ENCODE measurements at places on chromosomes 13 and 19.
A peak's percentile ranks its signal among the peaks of the same experiment; 100 is the strongest.

GRCh38 chr19:29083863-29084262, 129.1 kb downstream of the UQCRFS1 start:
- DNase-seq = no peak

- DNase-seq = no peak
Measured at GRCh38 chr19:50377517-50377916, 1.3 kb downstream of the NR1H2 start.

DNA sequence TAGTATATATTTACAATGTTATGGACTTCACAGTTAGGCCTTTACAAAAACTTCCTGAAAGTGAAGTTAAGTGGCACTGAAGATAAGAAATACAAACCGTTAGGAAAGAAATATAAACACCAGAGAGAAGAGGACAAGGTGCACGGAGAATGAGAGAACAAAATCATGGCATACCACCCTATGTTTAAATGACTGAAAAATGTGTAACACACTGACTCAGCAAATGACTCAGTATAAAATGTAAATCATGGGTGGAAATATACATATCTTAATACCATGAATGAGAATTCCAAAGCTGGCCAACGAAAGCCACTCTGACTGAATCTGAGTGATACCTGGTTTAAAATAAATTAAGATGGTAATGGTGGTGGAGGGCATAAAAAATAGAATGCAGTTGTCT, 260.8 kb downstream of the DNAJC15 start:
- no peak for DNase-seq

DNA sequence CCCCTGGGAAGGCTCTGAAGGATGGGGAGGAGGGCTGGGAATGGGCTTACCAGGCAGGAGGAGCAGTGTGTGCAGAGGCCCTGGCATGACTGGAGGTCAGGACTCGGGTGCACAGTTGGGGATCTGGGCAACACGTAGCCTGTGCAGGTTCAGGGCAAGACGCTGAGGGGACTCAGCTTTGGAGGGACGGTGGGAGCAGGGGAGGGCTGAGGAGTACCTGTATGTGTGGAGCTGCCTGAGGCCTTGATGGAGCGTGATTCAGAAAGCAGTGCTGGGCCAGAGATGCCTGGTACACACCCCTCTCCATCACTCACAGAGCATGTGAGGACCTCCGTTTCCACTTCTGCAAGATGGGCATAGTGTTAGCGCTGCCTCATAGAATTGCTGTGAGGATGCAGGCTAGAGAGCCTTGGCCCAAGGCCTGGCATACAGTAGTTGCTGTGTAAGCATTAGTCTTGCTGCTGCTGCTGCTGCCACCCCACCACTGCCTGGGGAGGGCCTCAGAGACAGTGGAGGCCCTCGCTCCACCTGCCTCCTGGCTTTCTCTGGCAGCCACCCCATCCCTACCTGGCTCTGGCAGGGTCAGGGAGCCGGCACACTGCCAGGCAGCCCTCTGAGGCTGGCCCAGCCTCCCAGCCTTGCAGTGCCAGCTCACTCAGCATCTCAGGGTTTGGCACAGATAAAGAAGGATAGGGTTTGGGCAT, 2.4 kb downstream of the PAK4 start:
- DNase-seq = no peak

DNA sequence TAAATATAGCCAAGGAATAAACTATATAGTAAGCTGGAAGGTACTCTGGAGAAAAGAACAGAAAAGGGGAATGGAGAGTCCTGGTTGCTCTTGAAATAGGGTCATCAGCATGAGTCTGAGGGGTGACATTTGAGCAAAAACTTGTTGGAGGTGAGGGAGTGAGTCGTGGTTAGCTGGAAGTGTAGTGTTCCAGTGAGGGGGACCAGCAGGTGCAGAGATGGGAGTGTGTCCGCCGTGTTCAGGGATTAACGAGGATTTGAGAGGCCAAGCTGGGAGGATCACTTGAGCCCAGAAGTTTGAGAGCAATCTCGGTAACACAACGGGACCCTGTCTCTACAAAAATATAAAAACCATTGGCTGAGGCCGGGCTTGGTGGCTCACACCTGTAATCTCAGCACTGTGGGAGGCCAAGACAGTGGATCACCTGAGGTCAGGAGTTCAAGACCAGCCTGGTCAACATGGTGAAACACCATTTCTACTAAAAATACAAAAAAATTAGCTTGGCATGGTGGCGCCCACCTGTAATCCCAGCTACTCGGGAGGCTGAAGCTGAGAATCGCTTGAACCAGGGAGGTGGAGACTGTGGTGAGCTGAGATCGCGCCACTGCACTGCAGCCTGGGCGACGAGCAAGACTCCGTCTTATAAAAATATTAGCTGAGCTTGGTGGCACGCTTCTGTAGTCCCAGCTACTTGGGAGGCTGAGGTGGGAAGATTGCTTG, 1.1 kb downstream of the SUPT5H start:
- DNase-seq = no peak

DNA sequence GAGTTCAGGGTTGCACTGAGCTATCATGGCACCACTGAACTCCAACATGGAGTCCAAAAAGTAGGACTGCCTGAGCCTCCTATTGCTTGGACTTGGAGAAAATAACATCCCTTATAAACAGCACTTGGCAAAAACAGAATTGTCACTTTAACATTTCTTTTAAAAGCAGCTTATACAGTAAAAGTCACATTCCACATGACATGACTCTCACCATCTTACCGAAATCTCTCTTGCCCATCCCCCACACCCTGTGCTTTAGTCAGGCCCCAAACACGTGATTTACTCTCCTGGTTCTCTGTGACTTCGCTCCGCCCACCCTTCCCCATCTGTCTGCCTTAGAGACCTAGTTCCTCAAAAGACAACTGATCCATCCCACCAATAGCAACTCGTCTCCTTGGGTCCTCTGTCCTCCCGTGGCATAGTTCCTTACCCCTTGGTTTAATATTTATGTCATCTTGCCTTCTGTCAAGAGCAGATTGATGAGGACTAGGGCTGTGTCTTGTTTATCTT, 4.6 kb downstream of the SAFB start:
- DNase-seq = no peak

- no peak for DNase-seq
Measured at GRCh38 chr13:34776390-34776981, 165.6 kb upstream of the NBEA start.

- no peak for DNase-seq
Measured at GRCh38 chr19:38592940-38593339, 24.8 kb downstream of the MAP4K1 start.

DNA sequence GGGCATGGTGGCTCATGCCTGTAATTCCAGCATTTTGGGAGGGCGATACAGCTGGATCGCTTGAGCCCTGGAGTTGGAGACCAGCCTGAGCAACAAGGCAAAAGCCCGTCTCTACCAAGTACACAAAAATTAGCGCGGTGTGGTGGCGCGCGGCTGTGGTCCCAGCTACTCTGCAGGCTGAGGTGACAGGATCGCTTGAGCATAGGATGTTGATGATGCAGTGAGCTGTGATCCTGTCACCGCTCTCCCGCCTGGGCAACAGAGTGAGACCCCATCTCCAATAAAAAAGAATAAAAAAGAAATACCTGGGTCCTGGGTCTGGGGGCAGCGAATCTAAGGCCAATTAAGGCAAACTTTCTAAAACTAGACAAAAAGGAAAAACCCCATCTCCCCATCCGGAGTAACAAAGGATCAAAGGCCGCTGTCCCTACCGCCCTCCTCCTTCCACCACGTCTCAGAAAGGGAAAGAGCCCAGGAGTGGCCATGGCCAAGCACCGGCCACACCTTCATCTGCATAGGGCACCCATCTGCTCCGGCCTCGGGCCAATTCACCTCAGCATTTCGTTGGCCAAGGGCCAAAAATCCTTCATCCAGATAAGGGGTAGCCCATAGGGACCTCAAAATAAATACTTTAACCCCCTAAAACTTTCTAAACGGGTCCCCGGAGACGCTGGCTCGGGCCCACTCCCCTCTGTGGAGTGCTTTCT, 851 bp downstream of the ZNF320 start:
- peak; percentile 2 for DNase-seq

GRCh38 chr19:4521170-4521887, 3.0 kb upstream of the PLIN4 start:
- DNase-seq = no peak

- DNase-seq = no peak
Measured at GRCh38 chr19:535017-535835, 3.7 kb downstream of the CDC34 start.

- no peak for DNase-seq
Measured at GRCh38 chr13:111114362-111115060, 599 bp upstream of the ARHGEF7 start.

GRCh38 chr13:62997696-62998095, 1582.0 kb upstream of the PCDH20 start:
- DNase-seq = no peak

- no peak for DNase-seq
Measured at GRCh38 chr19:33900817-33901216, 104.1 kb downstream of the KCTD15 start.

GRCh38 chr19:58009301-58009665, 6.7 kb upstream of the ZNF606 start:
- DNase-seq = no peak

GRCh38 chr13:45108716-45109101, 11.6 kb upstream of the GTF2F2 start:
- no peak for DNase-seq

GRCh38 chr13:33250609-33251008, 34.9 kb downstream of the STARD13 start:
- DNase-seq = no peak

GRCh38 chr19:8666814-8667405, 31.7 kb downstream of the ACTL9 start:
- no peak for DNase-seq
